Anterior cingulate cortex (tissue), 58 donors: ENCODE measurements at places on chromosomes 6 and 20.

DNA sequence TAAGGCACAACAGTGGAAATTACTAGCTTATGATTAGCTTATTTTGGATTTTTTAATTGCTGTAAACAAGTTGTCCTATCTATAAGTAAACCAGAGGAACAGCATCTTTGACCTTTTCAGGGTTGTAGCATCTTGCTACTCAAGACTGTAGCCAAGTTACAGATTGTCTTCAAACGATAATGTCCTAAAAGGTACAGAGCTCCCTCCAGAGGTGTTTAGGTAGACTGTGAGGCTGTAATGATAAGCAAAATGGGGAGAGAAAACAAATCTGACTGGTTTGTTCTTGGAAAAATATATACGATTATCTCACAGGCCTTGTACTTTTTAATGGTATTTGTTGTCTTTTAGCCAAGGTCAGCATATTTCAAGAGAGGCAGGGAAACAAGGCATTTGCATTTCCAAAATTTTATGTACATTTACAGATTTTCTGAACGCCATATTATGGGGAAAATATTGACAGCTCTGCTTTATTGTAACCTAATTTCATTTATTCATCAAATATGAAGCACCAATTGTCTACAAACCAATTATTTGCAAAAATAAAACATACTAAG is 273.4 kb downstream of the MEI4 start:
- DNase-seq: no peak

GRCh38 chr6:136440203-136440602 is 110.0 kb downstream of the MAP7 start:
- no peak for DNase-seq

DNA sequence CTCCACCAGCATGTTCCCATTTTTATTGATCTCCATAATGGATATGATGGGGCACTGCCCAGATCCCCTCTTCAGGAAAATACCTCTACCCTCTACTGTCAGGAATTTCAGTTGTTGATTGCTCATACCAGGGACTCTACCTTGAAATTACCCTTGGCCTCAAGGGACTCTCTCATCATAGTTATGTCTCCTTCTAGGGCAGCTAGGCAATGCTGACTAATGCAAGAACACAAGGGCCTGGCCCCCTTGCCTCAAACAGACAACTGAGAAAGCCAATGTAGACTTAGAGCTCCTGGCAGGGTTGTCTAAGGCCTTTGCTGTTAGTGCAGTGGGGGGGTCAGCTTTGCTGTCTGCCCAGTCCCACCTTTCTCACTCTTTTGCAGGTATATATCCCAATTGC is 493.1 kb downstream of the BTBD3 start:
- DNase-seq: no peak

DNA sequence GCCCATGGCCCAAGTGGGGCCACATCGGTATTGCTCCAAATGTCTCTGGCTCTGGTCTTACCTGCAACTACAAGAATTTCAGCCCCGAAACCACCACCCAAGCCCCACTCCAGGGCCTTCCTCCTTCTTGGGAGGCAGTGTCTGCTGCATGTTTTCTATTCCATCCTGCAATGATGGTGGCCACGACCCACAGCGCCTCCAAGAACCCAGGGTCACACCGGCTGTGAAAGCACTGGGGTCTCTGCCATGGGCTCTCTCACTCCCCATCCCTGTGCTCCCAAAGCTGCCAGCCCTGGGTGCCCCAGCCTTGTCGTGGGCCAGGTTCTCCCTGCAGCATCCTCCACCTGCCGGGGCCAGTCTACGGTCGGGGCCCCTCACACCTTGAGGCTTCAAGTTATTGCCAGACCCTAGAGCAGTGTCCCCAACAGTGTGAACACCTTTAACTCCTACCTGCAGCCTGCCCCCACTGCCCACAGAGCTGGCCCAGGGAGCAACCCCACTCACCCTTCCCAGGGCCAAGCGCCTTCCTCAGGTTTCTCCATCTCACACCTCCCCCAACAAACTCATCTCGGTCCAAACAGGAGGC is 115.4 kb downstream of the JPH2 start:
- no peak for DNase-seq

- DNase-seq: no peak
These were observed 359.9 kb upstream of the EPHA7 start for GRCh38 chr6:93779086-93779841.

- DNase-seq: no peak
These were observed 92.5 kb downstream of the B3GAT2 start for GRCh38 chr6:70864401-70864800.

DNA sequence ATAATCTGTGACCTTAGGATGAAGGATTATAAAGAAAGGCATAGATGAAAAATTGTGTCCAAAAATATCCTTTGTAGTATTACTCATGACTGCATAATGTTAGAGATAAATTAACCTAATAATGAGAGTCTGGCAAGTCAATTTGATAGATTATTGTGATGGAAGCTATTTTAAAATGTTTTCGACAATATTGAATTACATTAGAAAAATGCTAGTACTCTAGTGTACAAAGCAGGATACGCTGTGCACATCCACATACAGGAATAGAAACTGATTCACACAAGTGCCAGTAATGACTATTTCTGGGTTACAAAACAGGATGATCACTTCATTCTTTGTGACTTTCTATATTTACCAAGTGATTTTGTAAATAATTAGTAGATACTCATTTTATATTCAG is 3.3 kb downstream of the SLC17A2 start:
- DNase-seq: no peak

GRCh38 chr6:106249658-106250057 is 75.9 kb downstream of the ATG5 start:
- DNase-seq: no peak

DNA sequence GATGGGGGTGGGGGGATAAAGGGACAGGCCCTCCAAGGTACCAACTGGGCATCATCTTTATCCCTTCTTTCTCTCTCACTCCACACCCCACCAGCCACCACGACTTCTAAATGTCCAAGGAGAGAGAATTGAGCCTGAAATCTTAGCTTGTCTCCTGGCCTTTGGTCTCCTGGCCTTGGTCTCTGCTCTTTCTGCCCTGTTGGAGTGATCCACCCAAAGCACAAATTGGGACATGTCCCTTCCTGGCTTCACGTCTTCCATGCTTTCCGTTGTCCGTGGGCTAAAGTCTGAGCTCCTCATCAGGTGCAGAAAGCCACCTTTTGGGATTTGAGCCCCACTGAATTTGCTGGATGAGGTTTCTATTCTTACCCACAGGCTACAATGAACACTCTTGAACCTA is 8.4 kb downstream of the ADIG start:
- no peak for DNase-seq

GRCh38 chr6:11486051-11486450 is 51.5 kb upstream of the TMEM170B start:
- DNase-seq: no peak

- DNase-seq: no peak
These were observed 57.7 kb upstream of the UST start for GRCh38 chr6:148689168-148689567.

DNA sequence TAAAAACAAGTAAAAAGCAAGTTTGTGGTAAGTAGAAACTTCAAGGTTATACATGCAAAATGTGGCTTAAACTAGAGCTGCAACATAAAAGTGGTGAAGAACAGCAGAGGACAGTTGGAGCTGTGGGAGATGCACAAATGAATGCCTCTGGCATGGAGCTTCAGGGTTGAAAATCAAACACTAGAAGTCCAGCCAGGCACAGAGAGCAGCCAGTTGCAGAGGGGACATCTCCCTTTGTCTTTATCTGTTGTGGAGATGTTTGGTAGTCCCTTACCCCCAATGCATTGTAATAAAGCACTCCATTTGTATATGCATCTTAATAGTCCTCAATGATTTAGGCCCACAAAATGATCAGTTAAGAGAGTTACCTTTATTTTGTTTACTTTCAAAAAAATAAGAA is 73.1 kb upstream of the C20orf144 start:
- DNase-seq: no peak

DNA sequence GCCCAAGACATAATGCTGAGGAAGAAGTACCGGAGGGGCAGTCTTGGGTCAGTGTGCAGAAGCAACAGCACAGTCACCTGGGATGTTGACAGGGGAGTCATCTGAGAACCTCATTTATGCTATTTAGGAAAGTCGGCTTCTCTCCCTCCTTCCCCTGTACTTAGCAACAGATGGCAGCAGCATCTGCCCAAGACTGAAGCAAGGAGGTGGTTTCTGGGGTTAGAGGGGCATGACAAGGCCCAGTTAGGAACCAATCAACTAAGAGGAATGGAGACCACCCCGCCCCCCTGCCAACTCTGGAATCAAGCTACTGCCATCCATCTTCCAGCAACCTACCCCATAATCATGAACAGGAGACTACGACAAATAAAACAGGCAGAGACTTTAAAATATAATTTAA is 21.7 kb downstream of the RIPK1 start:
- DNase-seq: no peak

DNA sequence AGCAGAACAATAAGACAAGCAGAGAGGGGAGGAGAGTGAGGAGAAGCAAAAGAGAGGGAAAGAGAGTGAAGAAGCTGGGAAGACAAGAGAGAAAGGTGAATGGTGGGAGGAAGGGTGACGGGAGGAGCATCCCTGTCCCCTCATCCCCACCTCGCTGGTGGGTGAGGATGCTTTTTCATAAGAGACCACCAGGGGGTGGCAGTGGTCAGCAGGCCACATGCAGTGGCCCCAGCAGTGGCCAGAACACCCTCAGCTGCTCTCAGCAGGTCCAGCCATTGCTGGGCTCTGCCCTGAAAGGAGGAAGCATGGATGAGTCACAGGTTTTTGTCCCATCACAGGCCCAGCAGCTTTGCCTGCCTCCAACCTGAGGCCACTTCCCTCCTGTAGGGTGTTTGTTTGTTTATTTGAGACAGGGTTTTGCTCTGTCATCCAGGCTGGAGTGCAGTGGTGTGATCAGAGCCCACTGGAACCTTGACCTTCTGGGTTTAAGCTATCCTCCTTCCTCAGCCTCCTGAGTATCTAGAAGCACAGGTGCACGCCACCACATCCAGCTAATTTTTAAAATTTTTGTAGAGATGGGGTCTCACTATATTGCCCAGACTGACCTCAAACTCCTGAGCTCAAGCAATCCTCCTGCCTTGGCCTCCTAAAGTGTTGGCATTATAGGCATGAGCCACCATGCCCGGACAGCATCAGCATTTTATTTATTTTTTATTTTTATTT is 24.0 kb downstream of the FGD2 start:
- DNase-seq: no peak

GRCh38 chr6:53556986-53557715 is 12.2 kb upstream of the GCLC start:
- DNase-seq: no peak

GRCh38 chr6:50128420-50129005 is 78.8 kb upstream of the DEFB112 start:
- no peak for DNase-seq
